ENCODE measurements at places on chromosomes 4 and X.

- no peak for DNase-seq
Measured at GRCh38 chr4:164485136-164485535, 268.8 kb upstream of the SMIM31 start.

- DNase-seq: no peak
Measured at GRCh38 chrX:38750551-38750950, 50.7 kb upstream of the MID1IP1 start.

DNA sequence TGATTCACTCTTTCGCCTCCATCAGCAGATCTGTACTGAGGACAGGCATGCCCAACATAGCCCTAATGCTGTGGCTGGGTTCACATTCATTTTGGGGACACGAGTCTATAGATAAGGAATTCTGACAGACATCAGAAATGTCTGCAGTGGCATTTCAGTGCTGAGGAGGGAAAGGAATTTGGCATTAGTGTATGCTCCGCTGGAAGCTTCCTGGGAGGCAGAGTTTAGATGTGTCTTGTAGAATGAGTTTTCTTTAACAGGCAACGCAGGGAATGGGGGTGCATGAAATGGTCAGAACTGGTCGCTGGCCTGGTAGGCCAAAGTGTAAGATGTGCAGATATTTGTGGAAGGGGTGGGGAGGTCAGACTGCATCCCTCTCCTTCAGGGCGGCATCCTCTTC lies 43.5 kb upstream of the ZNF518B start:
- no peak for DNase-seq

DNA sequence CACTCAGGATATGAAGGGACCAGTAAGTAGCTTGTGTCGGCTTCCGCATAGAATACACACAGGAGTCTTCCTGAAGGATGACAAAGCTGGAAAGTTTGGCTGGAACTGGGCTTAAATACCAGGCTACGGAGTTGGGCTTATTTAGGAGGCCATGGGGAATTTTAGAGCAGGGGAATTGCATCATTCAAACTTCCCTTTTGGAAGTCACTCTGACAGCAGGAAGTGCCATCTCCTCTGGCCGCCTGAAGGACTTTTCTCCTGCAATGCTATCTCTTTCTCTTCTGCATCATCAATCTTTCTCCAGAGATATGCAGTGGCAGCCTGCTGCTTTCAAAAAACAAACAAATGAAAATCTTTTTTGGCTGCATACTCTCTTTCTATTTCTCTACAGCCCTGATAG lies 48.4 kb upstream of the PAK3 start:
- no peak for DNase-seq

DNA sequence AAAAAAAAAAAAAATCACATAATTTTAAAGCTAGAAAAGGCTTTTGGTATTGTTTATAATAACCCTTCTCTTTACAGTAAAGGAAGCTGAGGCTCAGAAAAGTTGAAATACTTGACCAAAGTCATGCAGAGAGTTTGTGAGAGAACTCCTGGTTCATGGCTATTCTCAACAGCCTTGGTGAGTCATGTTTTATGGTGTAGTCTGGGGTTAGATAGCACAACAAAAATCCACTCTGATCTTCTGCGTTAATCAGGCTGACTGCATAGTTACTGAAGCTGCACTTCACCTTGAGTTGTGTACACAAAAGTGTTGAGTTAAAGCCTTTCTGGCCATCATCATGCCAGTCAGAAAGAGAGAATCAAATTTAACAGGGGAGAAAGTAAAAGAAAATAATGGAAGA lies 19.3 kb upstream of the SFRP2 start:
- DNase-seq: no peak

- DNase-seq: no peak
Measured at GRCh38 chrX:124395145-124395880, 49.0 kb downstream of the SH2D1A start.

DNA sequence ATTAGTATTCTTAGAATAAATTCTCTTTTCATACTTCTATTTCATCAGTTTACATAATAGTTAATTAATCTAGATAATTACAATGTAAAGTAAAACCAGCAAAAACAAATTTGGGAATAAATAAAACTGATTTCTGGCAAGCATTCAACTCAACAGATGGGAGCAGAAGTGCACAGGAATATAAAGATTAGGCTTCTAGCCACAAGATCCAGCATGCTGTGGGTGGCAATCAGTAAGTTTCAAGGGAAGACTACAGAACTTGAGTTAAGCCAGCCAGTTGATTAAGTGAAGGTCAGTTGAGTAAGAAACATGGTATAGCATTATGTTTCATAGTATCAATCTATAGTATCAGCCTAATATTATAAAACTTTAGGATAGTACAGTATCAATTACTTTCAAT lies 324.2 kb upstream of the AADAT start:
- DNase-seq: peak; percentile 31

DNA sequence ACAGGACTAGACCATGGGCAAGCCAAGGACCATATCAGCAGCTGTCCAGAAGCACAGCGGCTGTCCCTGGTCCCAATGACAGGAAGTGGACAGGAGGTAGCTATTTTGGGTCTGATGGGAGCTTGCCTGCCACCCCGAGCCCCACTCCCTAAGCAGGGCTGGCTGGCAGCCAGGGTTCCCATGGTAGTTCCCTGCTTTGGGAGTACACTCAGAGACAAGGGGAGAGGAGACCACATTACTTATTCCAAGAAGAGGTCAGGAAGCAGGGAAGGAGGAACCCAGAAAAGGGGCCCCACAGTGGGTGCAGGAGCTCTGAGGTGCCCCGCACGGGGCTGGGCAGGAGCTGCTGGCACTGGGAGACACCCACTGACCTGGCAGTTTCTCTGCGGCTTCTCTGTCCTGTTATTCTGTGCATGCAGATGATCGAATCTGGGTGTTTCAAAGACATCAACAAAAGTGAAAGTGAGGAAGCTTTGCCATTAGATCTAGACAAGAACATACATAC lies 36.3 kb downstream of the HTT-AS start:
- no peak for DNase-seq

DNA sequence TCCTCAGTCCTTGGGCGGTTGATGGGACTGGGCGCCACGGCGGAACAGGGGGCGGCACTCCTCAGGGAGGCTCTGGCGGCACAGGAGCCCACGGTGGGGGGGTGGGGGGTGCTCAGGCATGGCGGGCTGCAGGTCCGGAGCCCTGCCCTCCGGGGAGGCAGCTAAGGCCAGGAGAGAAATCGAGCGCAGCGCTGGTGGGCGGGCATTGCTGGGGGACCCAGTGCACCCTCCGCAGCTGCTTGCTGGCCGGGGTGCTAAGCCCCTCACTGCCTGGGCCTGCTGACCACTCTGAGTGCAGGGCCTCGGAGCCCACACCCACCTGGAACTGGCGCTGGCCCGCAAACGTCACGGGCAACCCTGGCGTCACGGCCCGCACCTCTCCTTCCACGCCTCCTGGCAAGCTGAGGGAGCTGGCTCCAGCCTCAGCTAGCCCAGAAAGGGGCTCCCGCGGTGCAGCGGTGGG lies 164.9 kb upstream of the AGA start:
- DNase-seq: no peak

- DNase-seq: no peak
Measured at GRCh38 chr4:84954982-84955567, 11.4 kb downstream of the WDFY3 start.

DNA sequence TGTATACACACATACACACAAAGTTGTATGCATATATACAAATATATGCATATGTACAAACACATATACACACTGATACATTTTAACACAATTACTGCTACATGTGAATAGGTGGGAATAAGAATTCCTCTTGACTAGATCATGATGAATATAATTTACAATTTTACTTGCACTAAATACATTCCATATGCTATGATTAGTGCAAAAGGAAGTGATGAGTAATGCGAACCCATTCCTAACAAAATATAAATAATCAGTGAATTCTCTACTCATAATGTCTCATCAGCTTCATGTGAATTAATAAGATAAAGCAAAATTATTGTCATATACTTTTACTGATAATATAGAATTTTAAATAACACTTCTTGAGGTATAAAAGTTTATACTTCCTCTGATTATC lies 1077.3 kb upstream of the PCDH10 start:
- peak; percentile 7 for DNase-seq

DNA sequence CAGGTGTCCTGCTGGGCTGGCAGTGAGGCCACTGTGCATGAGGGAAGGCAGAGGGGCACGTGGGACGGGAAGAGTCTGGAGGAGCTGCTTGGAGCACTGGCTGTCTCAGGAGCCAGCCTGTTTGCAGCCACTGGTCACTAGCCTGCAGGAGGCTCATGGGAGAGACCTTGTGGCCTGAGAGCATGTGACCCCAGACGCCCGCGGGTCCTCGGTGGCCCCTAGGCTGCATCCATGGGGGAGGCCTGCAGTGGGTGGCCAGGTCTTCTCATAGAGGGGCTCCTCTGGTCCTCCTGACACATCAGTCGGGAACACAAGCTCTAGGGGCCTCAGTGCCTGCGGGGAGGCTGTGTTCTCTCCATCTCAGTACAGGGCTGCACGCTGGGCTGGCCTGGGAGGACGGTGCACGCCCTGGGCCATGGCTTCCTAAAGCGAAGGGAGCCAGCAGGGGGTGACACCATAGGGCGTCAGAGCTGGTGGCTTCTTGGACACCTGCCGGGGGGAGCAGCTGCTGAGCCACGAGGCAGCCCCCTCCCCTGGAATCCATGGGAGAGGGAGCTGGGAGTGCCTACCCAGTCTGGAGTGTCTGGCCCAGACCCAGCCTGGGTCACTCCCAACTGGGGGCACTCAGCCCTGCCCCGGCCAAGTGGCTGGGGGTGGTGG lies 12.3 kb downstream of the NAT8L start:
- DNase-seq: no peak

DNA sequence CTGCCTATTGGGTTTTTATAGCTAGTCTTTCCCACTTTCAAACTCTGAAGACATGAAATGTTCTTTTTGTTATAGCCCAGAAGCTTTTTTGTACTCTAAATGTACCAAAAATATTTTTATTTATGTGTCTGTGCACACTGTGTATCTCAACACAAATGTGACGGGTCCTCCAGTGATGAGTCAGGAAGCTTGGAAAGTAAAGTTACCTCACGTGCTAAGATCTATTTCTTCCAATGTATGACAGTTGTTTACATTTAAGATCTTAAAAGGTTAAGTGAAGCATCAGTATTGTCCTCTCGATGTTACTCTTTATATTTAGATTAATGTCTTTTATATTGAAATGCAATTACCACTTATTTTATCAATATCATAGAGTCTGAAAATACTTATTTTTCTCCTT lies 29.1 kb upstream of the PRSS12 start:
- DNase-seq: peak; percentile 55
